ENCODE measurements at places on chromosomes 13 and 19.

DNA sequence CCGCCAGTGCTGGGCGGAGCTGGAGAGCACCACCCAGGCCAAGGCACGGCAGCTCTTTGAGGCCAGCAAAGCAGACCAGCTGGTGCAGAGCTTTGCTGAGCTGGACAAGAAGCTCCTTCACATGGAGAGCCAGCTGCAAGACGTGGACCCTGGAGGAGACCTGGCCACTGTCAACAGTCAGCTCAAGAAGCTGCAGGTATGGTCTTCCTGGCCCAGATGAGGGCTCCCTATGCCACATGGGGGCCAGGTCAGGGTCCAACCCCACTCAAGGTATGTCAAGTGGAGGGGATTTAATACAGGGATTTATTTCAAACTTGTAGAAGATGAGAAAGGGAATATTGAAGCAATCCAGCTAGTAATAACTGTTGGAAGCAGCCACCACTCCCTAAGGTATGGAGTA, 42.5 kb upstream of the SHKBP1 start:
- no peak for DNase-seq

DNA sequence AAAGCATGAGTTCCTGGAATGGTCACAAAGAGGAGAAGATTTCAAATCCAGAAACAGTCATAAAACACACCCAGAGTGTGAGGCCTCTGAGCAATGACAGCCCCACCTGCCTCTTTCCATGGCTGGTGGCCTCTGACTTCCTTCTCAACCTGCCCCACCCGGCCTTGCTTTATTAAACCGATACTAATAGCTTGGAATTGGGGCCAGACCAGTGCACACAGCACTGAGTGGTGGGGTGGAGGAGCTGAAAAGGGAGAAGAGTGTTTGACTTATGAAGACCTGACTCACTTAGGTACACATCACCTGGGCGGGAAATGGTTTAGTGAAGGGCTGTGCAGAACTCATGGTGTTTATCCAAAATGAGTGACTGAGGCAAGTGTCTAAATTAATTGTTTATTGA, 20.7 kb upstream of the CEACAM6 start:
- no peak for DNase-seq

- DNase-seq, result no peak
These were observed 957.1 kb downstream of the PCDH9 start for GRCh38 chr13:66273011-66273410.

GRCh38 chr13:40973409-40973808, 45.7 kb downstream of the ELF1 start:
- DNase-seq, result no peak

- no peak for DNase-seq
These were observed 1.2 kb upstream of the CSNK1A1L start for GRCh38 chr13:37106642-37107041.

DNA sequence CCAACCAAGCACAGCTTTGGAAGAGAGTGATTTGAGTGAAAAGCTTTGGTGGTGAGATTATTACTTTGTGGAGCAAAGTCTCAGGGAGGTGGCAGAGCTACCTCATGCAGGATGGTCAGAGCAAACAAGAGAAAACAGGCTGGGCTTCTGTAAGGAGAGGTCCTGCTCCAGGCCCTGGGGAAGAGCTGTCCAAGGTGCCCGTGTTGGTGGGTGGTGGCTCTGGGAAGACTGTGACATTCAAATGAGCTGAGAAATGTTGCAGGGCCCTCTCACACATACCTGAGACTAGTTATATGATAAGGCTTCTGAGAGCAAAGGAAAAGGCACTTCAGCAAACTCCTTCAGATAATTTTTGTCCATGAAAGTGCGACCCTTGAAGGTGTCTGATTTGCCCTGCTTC, 205.5 kb upstream of the SOX21 start:
- no peak for DNase-seq

DNA sequence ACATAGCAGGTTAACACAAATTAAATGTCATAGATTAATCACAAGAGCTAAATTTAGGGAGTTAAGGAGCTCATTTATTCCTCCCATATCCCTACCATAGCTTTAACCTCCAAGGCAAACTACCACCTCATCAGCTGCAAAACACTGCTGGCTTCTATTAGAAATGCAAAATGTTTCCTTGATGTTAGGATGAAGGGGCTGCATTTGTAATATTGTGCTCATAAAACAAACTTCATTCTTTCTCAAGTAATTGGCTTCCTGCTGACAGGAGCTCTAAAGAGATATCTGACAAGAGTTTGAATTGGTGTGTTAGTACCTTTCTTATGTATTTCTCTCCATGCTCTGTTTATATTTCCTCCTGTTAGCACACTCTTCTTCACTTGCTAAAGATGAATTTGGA, 152.1 kb downstream of the OLFM4 start:
- no peak for DNase-seq

GRCh38 chr19:928471-929202, 2.8 kb downstream of the ARID3A start:
- no peak for DNase-seq

GRCh38 chr13:113315992-113316391, 19.0 kb downstream of the LAMP1 start:
- no peak for DNase-seq

GRCh38 chr13:113759525-113760137, 605 bp downstream of the TMEM255B start:
- DNase-seq, result no peak

DNA sequence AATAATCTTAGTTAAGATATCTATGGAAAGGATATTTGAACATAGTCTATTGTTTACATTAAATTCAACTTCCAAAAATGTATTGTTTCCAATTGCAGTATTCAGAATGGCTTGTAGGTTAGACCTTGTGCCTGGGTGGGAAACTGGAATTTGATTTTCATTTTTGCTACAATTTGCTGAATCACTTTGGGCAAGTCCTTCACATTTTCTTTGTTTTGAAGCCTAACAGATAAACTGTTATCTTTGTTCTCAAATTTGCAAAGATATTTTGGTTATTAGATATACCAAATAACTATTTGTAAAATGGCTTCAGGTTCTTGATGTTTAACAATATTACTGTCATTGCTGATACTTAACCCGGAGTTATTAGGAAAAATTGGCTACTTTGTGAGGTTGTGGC, 82.6 kb downstream of the WDFY2 start:
- DNase-seq, result no peak

DNA sequence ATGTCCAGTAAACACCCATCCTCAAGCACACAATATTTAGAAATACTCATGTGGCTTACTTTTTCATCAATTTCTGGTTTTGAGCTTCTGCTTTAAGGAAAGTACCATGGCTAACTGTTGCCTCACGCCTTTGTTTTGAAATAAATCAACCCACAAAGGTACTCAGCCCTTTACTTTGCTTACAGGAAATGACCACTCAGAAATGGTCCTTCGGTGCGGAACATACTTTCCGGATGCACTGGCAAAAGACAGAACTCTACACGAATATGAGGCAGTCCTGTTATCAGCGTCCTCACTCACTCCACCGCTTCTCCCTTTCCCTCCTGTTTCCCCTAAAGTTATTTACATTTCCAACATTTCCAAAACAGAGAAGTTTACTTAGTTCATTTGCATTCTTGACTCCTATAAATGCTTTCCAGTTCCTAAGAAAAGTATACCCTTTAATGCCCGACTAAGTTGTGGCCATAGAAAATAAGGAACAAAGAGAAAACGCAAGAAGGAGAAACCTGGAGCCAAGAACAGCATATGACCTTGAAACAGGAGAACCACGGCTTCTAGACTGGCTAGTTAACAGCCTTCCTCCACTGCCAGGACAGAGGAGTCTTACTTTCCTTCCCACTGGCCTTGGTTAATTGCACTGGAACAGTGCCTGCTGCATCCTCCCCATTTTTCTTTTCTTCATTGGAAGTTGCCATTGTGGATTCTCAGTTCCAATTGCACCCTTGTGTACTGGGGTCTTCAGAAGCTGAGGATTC, 10.6 kb downstream of the FPR2 start:
- DNase-seq, result no peak

GRCh38 chr19:35484252-35485036, 5.8 kb downstream of the KRTDAP start:
- DNase-seq, result no peak

All from activated CD8-positive, alpha-beta T cell treated with anti-CD3 and anti-CD28 coated beads, Interleukin-2, amount 10 ng/mL, durations not matched to agents 7 days and 5 days (primary cell).